ENCODE measurements at places on chromosomes 1 and 21.

DNA sequence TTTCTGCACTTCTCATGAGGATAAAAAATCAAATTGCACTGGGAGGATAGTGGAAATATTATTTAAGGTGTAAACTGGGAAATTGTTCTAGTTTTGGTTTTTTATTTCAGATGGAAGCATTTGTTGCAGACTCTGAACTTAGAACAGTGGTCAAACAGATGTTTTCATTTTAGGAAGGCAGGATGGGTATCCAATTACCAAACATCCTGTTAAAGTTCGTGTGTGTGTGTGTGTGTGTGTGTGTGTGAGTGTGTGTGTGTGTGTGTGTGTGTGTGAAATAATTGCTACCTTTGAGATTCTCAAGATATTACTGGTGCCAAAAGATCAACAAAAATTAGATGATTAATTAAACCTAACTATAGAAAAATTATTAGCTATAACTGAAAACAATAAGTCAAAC lies 24.3 kb upstream of the DUSP10 start:
- peak; percentile 2 for DNase-seq

DNA sequence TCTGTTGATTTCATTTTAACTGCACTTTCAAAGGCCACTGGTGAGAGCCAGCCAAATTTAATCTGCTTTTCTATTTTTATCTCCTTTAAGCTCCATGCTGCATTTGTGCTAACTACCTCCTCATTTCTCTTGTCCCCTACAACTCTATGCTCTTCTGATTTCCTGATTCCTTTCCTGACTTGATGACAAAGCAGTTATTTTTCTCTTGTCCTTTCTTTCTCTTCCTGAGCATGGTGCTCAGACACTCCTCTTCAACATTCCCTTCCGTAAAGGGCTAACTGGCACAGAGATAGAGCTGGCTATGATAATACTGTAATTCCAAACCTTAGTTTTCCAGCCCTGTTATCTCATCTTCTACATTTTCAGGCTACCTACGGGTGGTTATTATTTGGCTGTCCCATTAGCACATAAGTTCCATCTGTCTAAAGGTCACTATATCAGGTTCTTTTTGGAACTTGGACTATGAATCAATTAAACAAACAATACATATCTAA lies 6.8 kb upstream of the BCAS2 start:
- DNase-seq: no peak

GRCh38 chr1:3237570-3237969 lies 168.6 kb downstream of the PRDM16 start:
- DNase-seq: no peak

DNA sequence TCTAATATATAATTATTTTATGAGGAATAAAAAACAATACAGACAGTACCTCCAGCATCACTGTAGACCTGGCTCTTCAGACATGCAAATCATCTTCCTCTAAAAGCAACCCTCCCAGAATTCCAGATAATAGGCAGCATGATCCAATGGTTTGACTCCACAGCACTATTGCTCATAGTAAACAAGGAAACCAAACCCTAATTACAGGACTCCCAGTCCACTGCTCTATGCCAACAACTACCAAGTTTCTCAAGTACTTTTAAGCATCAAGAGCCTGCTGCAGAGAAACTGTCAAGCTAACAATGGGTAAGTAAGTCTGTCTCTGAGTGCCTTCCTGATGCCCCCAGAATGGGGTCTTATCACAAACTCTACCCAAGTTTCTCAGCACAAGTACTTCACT lies 57.2 kb downstream of the EYA3 start:
- no peak for DNase-seq

DNA sequence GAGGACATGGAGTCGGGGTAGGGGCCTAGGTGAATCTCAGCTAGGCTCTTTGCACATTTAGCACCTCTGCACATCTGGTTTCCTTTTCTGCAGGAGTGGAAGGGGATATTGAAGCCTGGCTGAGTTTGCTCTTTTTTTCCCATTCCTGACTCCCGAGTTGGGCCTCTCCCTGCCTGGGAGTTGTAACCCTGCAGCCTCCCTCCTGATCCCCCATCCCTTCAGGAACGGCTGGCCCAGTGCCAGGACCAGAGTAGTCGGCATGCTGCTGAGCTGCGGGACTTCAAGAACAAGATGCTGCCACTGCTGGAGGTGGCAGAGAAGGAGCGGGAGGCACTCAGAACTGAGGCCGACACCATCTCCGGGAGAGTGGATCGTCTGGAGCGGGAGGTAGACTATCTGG lies 836 bp downstream of the OLFML3 start:
- peak; percentile 17 for DNase-seq

DNA sequence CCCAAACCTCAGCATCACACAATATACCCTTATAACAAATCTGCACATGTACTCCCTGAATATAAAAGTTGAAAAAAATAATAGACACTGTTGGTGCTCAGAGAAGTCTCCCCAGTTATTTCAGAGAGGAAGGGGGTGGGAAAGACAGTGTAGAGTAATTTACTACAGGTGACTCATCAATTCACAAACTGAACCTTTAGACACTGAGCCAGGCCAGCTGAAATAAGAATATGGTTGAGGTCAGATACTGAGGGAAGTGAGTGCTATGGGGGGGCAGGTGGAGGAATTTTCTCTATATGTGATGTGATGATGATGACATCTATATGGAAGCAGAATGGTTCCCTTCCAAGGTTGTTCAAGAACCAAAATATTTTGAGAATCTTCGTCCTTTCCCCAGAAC lies 50.1 kb downstream of the MRPL39 start:
- no peak for DNase-seq

DNA sequence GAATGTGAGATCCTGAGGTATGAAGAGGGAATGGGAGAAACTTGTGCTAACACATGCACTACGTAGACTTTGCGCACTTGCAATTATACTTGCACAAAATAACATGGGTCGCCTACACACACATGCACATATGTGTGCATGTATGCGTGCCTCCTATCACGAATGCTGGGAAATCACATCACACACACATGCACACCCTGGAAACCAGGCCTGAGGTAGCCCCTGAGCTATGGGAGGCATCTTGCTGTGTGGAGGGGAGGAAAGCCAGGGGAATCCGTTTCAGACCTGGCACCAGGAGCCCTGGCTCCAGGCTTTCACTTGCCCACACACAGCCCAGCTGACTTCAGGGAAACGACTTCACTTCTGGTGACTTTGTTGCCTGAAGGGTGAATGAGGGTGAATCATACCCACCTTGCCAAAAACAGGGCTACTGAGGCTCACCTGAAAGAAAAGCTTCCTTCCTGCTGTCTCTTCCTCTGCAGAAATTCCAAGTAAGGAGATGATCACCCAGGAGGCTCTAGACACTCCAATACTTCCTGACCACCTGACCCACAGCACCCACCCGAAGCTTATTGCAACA lies 136.0 kb upstream of the NGF start:
- no peak for DNase-seq

DNA sequence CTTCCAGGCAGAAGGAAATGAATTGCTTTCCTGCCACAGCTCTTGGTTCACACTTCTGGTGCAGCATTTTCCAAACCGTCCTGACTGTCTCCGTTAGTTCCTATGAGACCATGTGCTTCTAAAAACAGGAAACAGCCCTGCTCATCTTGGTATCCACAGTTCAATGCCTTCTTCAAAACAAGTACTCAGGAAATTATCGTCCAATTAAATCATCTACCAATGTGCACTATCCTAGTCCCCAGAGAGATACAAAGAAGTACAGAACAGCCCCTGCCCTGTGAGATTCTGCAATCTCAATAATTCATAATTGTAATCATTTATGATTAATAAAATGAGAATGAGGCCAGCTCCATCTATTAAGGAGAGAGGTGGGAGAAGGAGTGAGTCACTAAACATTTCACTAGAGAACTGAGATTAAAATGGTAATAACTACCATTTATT lies 11.2 kb downstream of the CLEC20A start:
- no peak for DNase-seq

DNA sequence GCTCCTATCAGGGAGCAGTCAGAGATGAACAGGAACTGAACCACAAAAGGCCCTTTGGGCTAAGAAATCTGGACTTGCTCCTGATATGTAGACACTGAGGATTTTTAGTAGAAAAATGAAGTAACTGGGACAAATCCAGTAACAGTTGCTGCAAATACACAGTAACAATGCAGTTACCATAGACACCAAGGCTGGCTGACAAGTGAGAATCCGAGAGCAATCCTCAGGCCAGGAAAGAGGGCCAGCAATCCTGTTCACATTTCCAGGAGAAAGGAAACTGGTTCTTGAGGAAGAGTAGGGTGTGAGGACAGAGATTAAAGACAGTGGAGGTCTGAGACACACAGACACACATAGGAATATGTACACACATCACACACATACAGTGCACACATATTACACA lies 9.3 kb upstream of the LORICRIN start:
- no peak for DNase-seq

DNA sequence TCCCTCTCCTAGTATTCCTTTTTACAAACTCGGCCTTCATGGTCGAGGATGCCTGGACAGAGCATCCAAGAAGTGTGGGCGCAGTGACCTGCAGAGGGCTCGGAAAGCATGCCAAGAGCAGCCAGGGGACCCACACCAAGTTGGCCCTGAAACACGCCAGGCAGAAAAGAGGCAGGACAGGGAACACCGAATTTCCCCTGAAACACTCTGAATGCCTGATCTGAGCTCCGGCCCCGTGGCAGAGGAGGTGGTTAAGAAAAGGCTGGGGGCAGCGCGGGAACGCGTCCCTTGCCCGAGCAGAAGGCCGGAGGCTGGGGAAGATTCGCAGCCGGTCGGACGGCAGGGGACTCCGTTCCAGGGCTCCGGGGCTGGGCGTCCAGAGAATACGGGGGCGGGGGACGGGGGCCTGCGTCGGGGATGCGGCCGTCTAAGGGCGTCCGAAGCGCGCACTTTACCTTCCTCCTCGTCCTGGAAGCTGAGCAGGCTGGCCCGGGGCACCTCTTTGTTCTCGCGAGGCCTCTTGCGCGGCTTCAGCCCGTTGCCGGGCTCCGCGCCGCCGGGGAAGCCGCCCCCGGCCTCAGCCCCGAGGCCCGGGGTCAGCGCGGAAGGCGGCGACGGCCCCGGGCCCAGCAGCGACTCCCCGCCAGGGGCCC lies 558 bp downstream of the PAXBP1 start:
- DNase-seq: peak; percentile 61

DNA sequence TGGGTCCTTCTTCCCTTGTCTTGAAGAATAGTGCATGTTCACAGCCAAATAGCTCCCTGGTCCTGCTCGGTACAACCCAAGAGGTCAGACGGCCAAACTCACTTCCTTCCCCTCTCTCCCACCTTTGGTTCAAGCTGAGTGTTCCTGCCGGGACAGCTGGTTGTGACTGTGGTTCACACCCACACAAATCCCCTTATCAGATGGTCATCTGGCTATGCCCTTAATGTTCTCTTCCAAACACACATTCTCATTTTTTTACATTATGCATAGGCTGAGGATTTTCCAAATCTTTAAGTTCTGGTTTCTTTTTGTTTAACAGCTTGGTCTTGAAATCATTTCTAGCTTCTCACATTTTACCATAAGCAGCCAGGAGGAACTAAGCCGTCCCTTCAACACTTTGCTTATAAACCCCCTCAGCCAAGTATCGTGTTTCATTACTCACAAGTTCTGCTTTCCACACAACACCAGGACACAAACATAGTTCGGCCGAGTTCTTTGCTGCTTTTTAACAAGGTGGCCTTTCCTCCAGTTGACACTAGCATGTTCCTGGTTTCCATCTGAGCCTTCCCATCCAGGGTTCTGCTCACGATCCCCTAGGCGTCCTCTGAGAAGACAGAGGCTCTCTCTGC lies 19.7 kb upstream of the TSPEAR start:
- no peak for DNase-seq

DNA sequence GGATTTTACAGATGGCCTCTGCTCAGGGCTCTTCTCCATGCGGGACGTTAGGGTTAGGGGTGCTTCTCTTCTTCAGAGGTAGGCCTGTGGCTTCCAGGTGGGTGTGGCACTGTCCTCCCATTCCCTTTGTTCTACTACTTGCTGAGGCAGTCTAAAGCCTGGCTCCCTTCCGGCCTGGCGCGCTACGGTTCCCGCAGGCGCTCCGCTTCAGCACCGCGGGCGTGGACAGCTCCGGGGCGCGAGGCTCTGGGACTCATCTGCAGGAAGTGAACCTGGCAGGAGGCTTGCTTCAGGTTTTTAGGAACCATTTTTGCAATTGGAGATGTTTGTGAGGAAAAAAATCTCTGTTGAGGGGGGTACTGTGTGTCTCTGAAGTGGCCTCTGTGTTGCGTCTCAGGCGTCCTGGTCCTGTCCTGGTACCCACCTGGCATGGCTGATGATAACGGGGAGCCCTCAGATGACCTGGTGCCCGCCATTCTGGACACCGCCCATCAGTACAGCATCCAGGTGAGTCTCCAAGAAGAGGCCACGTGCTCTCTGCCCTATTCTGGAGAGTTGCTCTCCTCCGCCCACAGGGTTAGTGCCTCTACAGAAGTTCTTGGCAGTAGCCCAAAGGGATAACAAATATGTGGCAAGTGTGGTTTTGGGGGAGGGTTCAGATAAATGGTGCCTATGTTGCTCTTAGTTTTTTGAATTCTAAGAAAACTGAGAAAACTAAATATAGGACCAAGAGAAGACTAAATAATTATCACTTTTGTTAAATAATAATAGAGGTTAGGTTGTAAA lies 1.9 kb downstream of the MANEAL start:
- DNase-seq: no peak

DNA sequence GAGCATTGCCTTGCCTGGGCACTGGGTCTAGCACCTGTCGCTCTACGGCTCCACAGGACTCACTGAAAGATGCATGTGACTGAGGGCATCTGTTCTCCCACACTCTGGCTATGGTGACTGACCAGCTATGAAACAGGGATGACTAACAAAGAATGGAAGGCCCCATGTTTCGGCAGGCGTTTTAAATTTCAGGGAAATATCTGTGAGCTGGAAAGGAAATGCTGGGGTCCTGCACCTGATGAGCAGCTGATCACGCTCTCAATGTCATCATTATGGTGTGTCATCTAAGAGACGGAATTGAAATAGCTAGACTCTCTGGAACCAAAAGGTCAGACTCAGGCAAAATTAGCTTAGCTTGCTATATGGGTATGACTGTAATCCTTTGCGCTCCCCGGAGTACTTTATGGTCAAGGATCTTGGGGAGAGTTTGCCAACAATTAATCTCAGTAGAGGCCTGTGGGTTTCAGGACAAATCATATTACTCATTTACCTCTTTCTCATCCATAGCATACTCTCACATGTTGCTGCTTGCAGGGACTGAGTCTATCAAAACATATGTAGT lies 24.5 kb upstream of the PALMD start:
- no peak for DNase-seq

- peak; percentile 82 for DNase-seq
Measured at GRCh38 chr1:54358503-54359168, 47.6 kb downstream of the SSBP3 start.

DNA sequence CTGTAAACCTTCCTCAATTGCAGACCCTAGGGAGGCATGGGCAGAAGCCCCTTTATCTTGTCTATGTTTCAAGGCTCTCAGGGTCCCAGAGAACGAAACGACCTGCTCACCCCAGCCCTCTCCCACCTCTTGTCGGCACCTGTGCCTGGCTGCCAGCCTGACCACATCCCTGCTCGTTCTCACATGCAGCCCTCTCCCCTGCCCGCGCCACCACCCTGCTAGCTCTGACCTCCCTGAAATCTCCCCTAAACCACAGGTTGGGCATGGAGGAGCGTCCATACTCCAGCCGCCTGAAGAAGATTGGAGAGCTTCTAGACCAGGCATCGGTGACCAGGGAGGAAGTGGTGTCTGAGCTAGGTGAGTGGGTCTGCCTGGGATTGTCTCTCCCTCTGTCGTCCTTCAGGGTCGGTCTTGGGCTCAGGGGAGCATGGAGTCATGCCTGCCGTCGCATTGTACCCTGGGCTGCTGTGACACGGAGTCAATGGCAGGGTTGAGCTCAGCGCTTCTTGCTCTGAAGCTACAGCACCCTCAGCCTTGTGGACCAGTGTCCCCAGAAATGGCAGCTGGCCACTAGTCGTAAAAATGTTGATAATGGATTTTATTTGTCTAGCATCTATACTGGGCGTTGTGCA lies 3.6 kb downstream of the ADPRS start:
- DNase-seq: no peak
